Stimulated activated CD4-positive, alpha-beta T cell treated with anti-CD3 and anti-CD28 coated beads, Interleukin-15, amount 100 ng/mL, for 1 hour (primary cell): ENCODE measurements at places on chromosomes 12 and 14.

DNA sequence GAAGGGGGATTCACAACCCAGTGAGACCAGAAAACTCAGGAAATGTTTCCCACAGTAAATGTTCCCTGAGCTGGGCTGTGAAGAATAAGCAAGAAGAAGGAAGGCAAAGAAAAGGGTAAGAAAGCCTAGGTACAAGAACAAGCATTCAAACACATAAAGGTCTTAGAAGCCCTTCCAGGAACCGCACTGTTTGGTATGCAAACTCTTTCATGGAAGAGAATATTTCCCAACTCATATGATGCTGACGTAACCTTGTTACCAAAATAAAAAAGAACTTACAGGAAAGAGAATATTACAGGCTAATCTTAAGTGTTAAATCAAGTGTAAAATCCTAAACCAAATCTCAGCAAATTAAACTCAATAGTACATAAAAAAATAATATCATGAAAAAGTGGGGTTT lies 23.6 kb downstream of the MED6 start:
- no peak for DNase-seq

DNA sequence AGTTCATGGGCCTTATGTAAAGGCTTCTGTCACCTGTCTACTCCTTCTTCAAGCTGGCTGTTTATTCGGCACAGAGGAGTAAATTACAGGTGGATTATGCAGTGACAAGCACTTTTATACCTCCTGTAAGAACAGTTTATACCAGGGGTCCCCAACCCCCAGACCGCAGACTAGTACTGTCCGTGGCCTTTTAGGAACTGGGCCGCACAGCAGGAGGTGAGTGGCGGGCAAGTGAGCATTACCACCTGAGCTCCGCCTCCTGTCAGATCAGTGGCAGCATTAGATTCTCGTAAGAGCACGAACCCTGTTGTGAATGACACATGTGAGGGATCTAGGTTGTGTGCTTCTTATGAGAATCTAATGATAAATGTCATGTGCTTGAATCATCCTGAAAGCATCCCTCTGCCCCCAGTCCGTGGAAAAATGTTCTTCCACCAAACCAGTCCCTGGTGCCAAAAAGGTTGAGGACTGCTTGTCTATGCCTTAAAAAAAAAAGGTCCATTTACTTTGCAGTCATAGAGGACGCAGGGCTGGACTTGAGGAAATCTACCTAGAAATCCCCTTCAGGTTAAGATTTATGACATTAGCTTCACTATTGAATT lies 78.8 kb downstream of the ETV6 start:
- no peak for DNase-seq

DNA sequence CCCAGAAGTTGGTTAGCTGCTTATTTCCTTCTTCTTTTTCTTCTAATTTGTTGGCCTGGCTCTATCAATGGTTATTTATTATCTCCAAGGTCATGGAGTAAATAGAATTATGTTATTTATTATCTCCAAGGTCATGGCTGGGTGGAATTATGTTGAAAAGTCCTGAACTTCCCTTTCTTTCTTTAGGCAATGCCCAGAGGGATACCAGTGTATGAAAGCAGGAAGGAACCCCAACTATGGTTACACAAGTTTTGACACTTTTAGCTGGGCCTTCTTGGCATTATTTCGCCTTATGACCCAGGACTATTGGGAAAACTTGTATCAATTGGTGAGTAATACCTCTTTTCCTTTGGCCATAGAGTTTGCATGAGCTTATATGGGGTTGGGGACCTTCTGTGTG lies 111.6 kb downstream of the SCN8A start:
- no peak for DNase-seq

- DNase-seq: no peak
Measured at GRCh38 chr12:62760779-62761178, 174.2 kb downstream of the PPM1H start.

GRCh38 chr14:22464422-22465142 lies 124.4 kb downstream of the DAD1 start:
- no peak for DNase-seq

GRCh38 chr12:84294246-84294645 lies 618.4 kb downstream of the SLC6A15 start:
- DNase-seq: no peak

GRCh38 chr12:113766131-113766878 lies 199.8 kb downstream of the RBM19 start:
- DNase-seq: no peak
